ENCODE measurements at places on chromosomes 7 and 10.
A peak's percentile ranks its signal among the peaks of the same experiment; 100 is the strongest.

- no peaks in the 10 kb centered on the region for H3K27me3 ChIP-seq
- peaks cover 3% of the 10 kb centered on the region for H3K36me3 ChIP-seq
- no peak overlapping the region for H3K4me3 ChIP-seq
- DNase-seq: no peak
- H3K4me1 ChIP-seq: peaks cover 3% of the 10 kb centered on the region
Observed at GRCh38 chr7:80781146-80781545, 137.7 kb downstream of the SEMA3C start.

DNA sequence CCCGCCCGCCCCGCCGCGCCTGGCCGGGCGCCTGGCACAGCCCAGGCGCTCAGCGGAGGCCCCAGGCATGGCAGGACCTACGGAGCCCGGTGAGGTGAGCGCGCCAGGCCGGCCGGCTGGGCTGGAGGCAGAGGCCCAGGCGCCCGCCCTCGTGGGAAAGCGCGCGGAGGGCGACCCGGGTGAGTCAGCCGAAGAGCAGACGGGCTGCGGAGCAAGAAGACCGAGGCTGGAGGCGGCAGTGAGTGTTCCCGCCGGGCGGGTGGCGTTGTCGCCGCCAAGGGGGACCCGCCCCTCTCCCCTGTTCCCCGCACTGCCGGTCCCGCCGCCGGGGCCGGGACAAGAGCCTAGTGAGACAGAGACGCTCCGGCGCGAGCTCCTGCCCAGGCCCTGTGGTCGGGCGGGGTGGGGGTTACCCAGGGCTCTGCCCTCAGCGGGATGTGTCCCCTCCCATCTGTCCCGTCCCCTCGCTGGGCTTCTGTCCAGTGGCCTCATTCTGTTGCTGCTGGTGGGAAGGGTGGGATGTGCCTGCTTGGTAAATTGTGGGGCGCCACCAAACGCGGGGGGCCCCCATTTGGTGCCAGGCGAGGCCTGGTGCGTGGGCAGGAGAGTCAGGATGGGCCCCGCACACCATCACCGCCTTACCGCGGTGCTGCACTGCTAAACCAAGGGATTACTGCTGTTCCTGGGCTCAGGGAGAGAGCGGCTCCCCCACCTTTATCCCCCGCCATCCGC is 17.0 kb upstream of the NODAL start:
- H3K27ac ChIP-seq: no peak overlapping the region
- H3K36me3 ChIP-seq: no peaks in the 10 kb centered on the region
- no peak for DNase-seq

- H3K27me3 ChIP-seq: peaks cover 8% of the 10 kb centered on the region
- H3K36me3 ChIP-seq: no peaks in the 10 kb centered on the region
- no peak overlapping the region for H3K4me3 ChIP-seq
- no peak overlapping the region for H3K27ac ChIP-seq
- no peak for DNase-seq
- H3K4me1 ChIP-seq: no peaks in the 10 kb centered on the region
Observed at GRCh38 chr10:21171197-21171935, 274.3 kb upstream of the NEBL start.

GRCh38 chr10:5317547-5318107 is 47.1 kb upstream of the UCN3 start:
- DNase-seq: peak; percentile 35
- peak overlapping the region; percentile 60 for H3K4me3 ChIP-seq

- H3K4me3 ChIP-seq: no peak overlapping the region
- no peaks in the 10 kb centered on the region for H3K36me3 ChIP-seq
- H3K27me3 ChIP-seq: peaks cover 4% of the 10 kb centered on the region
- H3K27ac ChIP-seq: no peak overlapping the region
- H3K4me1 ChIP-seq: peaks cover 25% of the 10 kb centered on the region
Observed at GRCh38 chr10:76547352-76547972, 1090.1 kb downstream of the KCNMA1 start.
